ENCODE measurements at places on chromosomes 1 and 21.

- no peak for DNase-seq
These were observed 25.6 kb upstream of the CDC42BPA start for GRCh38 chr1:227343727-227344551.

- no peak for DNase-seq
These were observed 30.2 kb downstream of the PRDX6 start for GRCh38 chr1:173507205-173507846.

DNA sequence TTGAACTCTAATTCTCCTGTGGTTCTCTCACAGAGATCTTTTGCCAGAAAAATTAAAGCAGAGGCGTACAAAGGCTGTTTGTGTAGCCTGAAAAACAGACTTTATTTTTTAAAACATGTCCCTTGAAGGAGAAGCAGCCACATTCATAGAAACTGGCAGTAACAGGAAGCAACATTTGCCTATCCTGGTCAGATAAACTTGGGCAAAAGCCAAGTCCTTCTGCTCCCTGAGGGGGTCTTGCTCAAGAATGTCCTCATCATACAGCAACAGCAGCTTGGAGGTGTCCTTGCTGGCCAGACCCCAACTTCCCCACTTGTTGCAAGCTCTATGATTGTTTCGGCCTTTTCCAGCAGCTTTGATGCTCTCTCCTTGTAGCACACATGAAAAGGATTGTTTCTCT lies 36.3 kb downstream of the MSTO1 start:
- no peak for DNase-seq

DNA sequence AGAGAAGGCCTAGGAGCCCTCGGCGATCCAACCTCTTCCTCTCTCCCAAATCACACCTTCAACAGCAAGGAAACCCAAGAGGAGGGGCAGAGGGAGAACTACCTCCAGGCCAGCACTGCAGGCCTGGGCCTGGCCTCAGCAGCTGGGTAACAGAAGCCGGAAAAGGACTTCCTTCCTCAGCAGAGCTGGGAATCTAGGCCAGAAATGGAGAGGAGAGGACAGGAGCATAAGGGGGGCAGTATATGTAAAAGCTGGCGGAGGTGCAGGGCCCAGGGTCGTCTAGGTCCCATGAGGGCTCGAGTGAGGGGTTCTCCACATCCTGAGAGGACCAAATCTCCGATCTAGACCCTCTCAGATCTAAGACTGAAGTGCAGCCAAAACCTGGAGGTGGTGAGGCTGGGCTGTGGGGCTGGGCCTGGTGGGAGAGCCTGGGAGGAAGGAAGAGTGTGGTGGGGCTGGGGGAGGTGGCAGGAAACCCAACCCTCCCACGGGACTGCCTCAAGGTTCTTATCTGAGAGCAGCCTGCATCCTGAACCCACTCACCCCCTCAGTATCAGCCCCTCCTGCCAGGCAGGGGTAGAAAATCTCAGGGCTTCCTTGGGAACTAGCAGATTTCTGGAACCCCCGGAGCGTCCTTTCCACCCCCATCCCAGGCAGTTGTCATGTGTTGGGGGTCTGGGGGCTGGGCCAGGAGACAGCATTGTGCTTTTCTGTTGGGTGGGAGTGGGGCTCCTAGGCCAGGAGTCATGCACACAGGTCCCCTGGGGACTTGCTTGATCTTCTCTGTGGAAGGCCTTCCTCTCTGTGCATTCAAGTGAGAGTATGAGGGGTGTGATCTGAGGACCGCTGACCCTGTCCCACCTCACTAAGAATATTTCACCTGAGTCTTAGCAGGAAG lies 33.0 kb downstream of the PIK3C2B start:
- peak; percentile 63 for DNase-seq

GRCh38 chr1:229204921-229205777 lies 65.8 kb upstream of the RAB4A start:
- DNase-seq, result no peak

DNA sequence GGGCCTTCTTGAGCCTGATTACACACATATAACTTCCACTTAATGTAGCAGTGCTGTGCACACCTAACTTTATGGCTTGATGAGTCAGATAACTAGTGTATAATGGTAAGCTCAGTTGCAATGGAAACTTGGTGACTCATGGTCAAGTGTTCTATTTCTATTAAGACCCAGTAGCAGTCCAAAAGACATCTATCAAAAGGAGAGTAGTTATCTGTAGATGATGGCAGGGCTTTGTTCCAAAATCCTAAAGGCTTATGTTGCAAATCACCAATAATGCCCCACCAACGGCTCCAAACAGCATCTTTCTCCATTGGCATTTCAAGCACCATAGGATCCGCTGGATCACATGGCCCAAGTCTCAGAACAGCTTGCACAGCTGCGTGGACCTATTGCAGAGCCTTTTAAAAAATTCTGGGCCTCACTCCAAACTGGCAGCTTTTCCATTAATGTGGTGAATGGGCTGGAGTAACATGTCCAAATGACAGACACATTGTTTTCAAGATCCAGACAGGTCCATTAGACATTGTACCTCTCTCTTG lies 566.8 kb upstream of the USP24 start:
- no peak for DNase-seq

- DNase-seq, result no peak
These were observed 55.4 kb downstream of the TMCO4 start for GRCh38 chr1:19744335-19744743.

DNA sequence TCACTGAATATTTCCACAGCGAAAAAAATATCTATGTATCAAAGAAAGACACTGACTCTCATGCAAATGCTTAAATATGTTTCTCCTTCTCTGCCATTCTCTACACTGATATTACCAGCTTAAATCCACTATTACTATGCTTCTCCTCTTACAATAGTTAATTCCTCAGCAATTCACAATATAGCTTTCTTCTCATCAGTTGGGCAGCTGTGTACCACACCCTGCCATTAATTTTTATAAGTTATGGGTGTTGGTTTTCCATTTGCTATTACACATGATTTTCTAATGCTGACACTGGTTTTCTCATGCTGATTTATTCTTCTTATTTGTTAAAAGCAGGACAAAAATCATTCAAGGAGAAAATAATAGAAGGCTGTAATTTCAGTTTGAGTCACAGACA lies 251.8 kb downstream of the TBX15 start:
- DNase-seq, result no peak

DNA sequence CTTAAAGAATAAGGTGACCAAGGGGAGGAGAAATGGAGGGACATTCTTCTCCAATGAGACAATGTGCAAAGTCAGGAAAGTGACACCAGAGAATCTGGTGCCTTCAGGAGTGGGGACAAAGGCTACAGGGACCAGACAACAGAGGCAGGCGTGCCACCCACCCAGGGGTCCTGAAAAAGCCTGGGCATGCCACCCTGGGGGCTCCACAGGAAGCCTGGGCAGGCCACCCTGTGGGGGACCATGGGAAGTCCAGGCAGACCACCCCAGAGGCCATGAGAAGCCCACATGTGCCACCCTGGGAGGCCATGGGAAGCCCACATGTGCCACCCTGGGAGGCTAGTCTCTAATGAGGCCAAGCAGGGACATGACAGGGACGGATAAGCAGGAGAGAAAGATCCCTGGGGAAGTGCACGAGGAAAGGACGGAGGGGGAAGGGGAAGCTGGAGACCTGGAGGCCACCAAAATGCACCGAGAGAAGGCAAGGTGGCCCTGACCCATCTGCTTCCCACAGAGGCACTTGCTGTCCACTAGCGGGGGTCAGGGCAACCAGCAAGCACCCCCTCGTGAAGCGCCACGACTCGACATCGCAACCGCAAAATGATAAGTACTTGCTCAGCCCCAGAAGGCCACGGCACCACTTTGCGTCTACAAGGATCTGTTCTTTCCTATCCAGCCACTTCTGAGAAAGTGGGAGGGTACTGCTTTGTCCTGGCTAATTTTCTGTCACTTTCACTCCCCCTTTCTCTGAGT lies 7.2 kb upstream of the PDE9A start:
- no peak for DNase-seq

GRCh38 chr21:35202431-35202830 lies 153.3 kb upstream of the RUNX1 start:
- no peak for DNase-seq

DNA sequence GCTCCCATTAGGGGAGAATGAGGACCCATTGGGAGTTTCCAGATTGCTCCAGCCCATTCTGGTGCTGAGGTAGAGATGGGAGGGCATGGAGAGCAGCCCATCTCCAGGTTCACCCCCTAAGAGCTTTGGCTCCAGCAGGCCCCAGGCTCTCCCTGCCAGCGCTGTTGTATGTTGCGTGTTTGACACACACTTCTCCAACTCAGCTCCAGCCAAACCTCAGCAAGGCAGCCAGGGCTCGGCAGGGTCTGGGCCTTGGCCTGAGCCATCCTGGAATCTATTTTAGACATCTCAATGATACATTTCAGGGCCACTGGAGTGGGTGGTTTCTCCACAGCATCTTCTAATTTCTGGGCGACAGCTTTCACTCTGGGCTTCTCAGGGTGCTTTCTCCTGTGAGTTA lies 117.0 kb downstream of the NAV1 start:
- DNase-seq, result no peak

DNA sequence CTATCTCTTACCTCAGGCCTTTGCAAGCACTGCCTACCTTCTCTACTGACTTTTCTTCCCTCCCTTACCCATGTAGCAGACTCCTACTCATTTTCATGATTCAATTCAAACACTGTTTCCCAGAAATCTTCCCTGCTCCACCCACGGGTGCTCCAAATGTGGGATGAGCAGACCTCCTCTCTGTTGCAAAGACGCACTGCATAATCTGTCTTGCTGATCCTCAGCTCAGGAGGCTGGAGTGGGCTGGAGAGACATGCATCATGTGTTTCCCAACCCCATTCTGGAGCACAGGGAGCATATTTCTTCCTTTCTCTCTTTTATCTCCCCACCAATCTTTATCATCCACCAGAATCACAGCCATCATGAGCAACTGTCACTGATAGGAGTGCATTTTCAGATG lies 459.9 kb upstream of the NFIA start:
- DNase-seq, result no peak

DNA sequence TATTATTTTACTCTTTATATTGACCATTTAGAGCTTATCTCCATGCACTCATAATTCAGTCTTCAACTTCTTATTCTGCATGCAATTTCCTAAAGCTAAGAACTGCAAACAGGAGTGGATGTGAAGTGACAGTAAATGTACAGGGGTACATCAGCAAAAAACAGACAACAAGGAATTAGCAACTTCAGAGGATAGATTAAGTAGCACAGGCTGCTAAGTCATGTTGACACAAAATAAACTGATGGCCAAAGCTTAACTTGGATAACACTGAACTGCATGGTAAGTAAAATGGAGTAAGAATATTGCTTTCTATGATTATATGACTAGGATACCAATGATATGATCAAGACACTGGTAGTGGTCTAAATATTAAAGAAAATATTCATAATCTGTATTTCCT lies 66.5 kb downstream of the USP24 start:
- DNase-seq, result no peak

- no peak for DNase-seq
These were observed 55.2 kb downstream of the CD247 start for GRCh38 chr1:167463080-167463479.

DNA sequence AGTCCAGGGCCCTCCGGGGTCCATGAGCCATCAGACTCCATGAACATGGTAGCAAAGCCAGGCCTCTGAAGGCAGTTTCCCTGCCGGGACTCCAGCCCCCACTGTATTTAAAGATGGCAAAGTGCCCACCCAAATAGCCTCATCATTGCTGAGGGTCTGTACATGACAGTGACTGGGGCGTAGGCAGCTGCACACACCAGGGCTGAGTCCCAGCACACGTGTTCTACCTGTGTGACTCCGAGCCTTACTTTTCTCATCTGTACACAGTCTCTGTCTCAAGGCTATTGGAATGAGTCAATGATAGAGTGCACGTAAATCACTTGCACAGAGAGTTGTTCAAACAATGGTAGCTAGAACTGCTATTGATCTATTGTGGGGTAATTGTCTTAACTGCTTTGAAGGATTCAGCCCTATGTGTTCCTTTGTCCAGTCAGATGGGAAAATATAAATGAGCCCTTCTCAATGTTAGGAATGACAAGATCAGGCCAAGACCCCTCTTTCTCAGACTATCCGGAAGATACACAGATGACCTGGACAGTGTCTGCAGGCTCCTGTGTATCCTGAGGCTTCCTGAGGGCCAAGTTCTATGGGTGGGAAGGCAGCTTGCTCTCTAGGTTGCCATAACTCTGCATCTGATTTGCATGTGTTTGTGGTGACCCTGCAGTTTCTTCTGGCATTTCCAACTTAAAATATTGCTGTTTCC lies 48.9 kb downstream of the RASSF5 start:
- peak; percentile 57 for DNase-seq

- no peak for DNase-seq
These were observed 46.9 kb downstream of the CAPN2 start for GRCh38 chr1:223759273-223759672.

DNA sequence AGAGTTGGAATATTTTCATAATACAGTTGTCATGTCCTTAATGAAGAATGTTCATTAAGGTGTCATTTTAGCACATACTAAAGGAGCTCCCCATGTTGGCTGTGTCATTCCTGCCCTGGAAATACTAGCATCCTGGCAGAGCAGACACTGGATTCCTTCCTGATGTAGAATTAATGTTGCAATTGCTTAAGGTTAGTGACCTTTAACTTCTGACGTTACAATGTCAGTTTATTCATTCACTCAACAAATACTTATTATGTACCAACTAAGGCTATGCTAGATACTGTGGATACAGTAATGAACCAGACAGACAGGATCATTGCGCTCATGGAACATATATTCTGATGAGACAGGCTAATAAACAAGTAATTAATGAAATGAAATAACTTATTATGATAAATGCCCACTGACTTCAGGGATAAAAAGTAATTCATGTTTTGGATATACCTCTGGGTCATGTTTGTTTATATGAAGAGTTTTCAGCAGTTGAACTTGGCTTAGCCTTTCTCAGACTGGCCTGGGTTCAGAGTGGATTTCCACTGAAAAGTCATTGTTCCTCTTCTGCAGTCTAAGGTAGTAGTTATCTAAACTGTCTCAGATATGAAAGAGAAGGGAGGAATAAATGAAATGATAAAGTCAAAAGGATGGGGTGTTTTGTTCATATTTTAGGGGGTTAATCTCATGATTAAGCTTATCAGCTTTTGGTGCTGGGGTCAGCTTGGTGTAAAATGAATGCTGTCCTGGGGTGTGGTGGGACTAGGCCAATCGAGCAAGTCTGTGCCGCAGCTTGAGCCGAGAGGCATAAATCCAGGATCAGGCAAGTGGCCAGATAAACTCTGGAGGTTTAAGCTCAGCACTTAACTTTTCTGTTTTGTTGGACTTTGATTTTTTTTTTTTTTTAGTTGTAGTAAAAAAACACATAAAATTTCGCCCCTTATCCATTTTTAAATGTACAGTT lies 43.3 kb upstream of the KCNQ4 start:
- no peak for DNase-seq

GRCh38 chr1:225974454-225974853 lies 24.7 kb downstream of the SDE2 start:
- DNase-seq, result no peak

Data from GM13976 (cell line).